NCI-H748 treated with DMSO at 0.1 percent for 48 hours (cell line): ENCODE measurements at places on chromosomes 11 and 22.

GRCh38 chr22:17767233-17768065, 6.8 kb downstream of the BID start:
- DNase-seq = no peak

- DNase-seq = no peak
Measured at GRCh38 chr11:120501440-120501839, 10.1 kb upstream of the GRIK4 start.

DNA sequence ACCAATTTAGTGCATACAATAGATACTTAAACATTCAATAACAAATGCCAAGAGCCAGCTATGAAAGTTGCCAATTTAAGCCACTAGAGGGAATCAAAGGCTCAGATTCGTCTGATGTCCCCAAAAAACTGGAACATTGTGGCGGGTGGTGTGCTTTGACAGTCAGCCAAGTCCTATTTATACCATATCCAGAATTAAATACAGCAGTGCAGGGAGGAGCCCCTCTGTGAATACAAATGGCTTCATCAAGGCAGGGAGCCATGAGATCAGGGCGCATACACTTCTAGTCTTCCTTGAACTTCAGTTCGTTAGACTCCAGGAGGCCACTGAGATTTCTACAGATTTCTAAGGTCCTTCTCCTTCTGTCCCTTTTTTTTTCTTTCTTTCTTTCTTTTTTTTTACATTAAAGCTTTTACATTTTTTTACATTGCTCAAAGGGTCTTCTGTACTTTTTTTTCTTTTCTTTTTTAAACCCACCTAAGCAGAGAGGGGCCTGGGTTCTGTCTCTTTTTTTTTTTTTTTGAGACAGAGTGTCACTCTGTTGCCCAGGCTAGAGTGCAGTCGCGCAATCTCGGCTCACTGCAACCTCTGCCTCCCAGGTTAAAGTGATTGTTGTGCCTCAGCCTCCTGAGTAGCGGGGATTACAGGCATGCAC, 41.5 kb upstream of the HSPA8 start:
- peak; percentile 46 for DNase-seq

GRCh38 chr11:127461241-127462064, 460.9 kb upstream of the KIRREL3 start:
- no peak for DNase-seq

DNA sequence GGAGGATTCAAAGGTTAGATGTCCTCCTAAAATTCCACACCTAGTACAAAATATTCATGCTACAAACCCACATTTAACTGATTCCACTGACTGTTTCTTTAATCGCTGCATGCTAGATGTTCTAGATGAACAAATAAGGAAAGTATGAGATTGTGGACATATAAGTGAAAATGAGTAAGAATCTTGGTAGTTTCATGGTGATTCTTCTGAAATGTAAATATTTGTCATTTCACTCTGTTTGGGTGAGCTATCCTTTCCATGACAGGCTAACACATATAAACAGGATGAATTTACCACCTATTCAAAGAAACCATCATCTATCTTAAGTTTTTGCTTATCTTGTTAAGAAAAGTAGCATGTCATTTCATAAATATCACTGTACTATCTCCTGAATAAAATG, 14.8 kb downstream of the OR5B3 start:
- DNase-seq = no peak

DNA sequence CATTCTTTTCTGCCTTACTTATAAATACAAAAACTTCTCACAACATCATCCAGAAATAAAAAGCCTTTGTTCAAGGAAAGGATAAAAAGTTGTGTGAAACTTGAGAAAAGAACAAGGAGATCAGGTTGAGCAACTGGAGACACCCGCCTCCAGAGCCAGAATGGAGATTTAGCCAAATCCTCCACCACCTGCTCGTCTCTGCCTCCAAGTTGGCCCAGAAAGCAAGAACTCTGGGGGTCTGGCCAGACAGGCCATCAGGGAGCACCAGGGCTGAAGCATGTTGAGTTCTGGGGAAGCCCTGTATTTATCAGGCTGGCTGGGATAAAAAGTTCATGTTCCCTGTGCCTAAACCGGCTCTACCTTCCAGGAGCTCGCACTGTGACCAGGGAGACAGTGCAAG, 14.9 kb downstream of the SMCO4 start:
- DNase-seq = no peak

- no peak for DNase-seq
Measured at GRCh38 chr22:46107089-46107664, 43.1 kb upstream of the PPARA start.

GRCh38 chr11:93326681-93327080, 3.9 kb upstream of the DEUP1 start:
- no peak for DNase-seq

DNA sequence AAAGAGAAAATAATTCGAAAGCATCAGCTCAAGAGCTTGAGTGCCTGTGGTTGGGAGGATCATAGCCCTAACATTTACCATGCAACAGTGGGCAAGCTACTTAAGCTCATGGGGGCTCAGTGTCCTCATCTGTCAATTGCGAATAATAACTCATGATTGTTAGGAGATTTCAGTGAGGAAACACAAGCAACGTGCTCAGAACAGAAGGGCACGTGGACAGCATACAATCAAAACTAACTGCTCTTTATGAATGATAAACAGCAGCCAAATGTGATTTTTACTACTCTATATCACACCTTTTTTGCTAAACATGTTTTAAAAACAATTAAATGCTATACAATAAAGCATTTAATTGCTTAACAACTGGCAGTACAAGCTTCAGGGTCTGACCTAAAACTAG, 310.1 kb upstream of the NARS2 start:
- DNase-seq = no peak

GRCh38 chr11:35029979-35030682, 108.8 kb upstream of the CD44 start:
- DNase-seq = no peak

DNA sequence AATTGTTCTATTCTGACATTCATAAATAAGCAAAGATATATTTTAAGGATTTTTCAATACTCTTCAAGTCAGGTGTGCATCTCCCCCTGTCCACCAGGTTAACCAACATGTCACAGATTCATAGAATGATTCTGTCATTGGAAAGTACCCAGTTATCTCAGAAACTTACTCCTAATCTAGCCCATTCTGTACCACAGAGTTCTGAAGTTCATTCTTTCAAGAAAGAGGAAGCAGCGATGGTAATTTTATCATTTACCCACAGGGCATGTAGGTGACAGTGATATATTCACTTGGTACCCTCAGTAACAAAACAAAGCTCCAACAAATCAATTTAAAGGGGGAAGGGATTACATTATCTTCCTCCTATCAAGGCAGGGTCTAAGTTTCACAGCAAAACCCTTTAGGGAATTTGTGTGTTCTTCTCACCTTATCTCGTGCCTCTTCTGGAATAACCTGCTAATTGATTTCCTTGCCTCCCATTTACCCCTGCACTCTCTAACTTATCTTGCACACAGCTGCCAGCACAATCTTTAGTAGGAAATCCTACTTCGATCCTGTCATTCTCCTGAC, 19.0 kb upstream of the MPPED2 start:
- DNase-seq = no peak

GRCh38 chr22:47588578-47588960, 826.1 kb downstream of the TBC1D22A start:
- DNase-seq = no peak

DNA sequence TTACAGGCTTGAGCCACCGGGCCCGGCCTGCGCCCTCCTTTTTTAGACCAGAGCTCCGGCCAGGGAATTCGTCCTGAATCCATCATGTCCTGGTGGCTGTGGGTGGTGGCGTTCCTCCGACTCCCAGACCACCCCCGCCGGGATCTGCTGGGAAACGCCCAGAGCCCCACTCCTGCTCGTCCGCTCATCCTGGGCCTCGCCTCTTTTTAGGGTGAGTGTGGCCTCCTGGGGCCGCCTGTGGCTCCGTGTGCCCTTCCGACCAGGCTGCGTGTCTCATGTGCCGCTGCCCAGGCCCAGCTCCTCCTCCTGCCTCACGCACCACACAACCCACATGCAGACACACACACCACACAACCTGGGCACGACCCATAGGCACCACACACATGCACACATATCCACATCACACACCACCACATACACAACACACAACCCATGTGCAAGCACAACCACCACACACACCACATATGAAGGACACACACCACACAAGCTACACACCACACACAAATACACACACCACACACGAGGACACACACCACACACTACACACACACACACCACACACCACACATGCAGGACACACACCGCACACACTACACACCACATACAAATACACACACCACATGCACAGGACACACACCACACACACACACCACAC, 946.2 kb downstream of the BRD1 start:
- DNase-seq = no peak

DNA sequence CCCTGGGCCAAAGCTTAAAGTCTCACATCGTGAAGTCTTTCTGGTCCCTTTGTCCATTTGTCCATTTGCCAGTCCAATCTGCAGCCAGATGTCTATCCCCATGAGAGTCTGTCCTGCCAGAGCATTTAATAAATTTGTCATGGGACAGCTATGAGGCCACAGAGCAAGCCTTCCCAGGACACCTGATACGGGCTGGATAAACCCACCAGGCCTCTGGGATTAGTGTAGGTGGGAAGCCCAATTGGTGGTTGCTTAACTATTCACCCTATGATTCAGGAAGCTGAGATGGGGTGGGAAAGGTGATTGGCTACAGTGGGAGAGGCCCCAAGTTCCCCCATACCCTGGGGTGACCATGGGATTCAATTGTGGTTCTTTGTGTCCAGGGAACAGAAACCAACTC, 39.9 kb downstream of the MYEOV start:
- no peak for DNase-seq

- no peak for DNase-seq
Measured at GRCh38 chr11:69828971-69829344, 9.7 kb upstream of the FGF3 start.

DNA sequence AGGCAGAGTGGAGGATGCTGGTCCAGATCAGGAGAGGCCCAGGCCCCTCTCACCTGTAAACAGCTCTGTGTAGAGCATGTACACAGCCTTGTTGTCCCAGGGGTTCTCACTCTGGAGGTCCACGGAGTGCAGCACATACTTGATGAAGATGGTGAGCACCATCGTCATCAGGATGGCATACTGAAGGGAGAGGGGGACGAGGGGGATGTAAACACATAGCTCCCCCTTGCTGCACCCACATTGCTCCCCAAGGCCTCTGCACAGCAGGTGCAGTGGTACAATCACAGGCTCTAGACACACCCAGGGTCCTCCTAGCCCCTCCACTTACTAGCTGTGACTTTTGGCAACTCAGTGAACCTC, 2.9 kb downstream of the SYVN1 start:
- no peak for DNase-seq

DNA sequence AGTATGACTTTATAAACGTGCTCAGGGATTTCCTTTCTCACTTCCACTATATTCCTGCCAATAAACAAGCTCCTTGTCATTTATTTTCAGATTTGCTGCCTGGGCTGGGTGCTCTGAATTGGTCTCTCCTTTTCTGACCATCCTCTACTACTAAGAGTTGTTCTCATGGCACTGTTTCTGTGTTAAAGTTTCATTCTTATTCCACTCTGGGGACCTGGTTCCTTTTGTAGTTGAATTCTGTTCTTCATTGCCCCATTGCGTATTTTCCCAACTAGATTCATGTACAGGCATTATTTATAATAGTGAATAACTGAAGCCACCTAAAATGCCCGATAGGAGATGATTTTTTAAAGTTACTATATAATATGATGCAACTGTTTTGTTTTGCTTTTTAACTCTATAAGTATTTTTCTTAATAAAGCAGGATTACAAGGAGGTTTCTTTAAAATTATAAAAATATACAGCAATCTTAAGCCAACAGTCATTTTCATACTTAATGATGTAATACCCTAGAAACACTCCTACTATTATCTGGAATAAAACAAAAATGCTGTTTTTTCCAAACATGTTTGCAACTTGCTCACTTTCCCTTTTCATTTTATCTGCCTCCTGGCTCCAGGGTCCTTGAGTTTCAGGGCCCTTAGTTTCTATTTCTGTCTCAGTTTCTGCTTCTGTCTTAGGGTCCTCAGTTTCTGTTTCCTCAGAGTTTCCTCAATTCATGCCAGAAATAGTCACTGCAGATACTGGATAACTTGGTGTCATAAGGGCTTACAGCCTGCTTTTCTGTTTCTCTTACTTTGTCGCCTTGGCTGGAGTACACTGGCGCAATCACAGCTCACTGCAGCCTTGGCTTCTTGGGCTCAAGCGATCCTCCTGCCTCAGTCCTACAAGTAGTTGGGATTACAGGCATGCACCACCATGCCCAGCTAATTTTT, 9.8 kb upstream of the FUT4 start:
- no peak for DNase-seq

DNA sequence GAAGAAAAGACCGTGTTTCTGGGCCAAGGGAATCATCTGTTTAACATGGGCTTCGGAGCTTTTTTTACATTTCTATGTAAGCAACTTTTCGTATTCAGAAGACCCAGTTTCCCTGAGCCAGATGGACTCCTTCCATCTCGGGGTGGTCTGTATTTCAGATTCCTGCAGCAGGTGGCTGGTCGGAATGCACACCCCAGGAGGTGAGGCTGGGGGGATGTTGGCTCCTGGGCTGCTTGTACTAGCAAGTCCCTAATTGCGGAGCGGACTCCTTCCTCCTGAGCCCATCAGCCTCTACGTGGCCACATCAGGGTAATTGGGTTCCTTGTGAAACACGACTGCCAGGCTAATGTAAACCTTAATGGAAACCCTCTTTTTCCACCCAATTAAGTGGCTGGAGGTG, 58.7 kb downstream of the PARVB start:
- no peak for DNase-seq

DNA sequence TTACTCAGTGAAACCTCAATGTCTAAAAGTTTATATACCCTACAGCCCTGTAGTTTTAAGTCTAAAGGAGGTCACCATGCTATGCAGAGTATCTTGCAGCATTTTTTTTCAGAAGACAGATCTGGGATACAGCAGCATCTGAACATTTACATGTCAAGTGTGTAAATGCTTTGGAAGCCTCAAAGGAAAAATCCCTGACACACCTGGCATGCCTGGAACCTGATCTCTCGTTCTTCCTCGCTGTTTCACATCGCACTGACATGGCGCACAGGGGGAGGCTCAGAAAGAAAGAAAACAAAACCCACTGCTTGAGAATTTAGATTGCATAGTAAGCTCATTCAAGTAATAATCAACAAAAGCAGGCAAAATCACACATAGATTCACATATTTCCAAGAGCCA, 31.0 kb downstream of the PAX6 start:
- no peak for DNase-seq

DNA sequence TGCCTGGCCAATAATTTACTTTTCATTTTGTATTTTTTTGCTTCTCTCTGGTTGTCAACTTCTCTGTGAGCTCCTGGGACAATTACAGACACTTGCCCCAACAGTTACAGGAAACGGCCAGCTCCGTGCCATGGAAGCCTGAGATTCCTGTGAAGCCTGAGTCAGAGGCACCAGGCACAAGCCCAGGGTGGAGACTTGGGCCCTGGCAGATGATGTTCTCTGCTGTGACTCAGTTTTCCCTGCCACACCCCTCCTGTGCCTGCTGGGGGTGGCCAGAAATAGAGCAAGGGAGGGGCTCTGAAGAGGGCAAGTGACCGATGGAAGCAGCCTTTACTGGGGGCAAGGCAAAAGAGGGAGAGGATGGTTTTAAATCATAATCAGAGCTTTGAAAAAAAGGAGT, 4.9 kb downstream of the ATP5MGL start:
- no peak for DNase-seq

- DNase-seq = no peak
Measured at GRCh38 chr11:96388891-96389719, 607 bp downstream of the CCDC82 start.

GRCh38 chr11:105265845-105266244, 126.3 kb upstream of the CARD18 start:
- DNase-seq = no peak
